ENCODE measurements at places on chromosomes 2 and 18.

DNA sequence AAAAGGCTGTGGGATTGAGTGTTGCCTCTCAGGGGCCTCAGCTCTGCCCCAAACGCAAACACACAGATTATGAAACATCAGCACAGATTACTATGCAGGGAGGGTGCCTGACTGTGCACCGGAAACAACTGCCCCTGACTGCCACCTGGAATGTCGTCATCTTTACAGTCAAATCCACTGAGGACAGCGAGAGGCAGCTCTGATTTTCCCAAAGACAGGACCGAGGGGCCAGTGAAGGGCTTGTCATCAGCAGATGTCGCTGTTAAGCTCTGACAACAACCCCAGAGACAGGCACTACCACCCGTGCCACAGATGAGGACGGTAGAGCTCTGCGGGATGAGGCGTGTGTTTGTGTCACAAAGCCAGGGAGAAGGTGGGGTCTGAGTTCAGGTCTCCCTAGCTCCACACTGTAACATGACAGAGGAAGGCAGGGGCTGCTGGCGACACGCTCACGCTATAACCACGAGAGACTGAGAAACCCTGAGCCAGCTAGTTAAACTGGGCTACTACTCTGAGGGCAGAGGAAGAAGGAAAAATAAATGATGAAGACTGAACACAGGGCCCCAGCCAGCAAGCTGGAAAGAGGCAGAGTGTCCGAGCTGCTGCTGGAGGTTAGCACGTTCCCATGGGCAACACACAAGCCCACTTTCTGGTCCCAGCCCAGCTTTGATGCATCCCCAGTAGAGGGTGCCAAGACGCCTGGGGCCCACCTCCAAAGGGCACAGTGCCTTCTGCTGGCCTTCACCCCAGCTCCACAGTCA lies 47.0 kb downstream of the PARD6G start:
- DNase-seq: no peak

DNA sequence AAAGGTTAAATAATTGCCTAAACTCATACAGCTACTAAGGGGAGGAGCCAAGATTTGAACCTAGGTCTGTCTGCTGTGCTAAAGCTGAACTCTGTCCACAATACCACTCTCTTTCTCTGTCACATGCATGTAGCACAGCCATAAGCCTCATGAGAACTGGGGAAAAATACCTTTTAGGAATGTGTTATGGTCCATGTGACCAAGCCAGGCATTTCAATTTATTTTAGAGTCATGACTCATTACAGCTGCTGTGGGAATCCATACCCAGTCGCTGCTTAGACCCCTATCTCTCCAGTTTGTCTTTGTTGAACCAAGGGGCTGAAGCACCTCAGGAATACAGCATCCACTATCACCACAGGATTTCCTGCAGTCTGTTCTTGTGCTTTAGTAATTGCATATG lies 200.0 kb upstream of the SIX3 start:
- DNase-seq: no peak

- no peak for DNase-seq
Measured at GRCh38 chr2:236240228-236240990, 23.8 kb downstream of the ASB18 start.

DNA sequence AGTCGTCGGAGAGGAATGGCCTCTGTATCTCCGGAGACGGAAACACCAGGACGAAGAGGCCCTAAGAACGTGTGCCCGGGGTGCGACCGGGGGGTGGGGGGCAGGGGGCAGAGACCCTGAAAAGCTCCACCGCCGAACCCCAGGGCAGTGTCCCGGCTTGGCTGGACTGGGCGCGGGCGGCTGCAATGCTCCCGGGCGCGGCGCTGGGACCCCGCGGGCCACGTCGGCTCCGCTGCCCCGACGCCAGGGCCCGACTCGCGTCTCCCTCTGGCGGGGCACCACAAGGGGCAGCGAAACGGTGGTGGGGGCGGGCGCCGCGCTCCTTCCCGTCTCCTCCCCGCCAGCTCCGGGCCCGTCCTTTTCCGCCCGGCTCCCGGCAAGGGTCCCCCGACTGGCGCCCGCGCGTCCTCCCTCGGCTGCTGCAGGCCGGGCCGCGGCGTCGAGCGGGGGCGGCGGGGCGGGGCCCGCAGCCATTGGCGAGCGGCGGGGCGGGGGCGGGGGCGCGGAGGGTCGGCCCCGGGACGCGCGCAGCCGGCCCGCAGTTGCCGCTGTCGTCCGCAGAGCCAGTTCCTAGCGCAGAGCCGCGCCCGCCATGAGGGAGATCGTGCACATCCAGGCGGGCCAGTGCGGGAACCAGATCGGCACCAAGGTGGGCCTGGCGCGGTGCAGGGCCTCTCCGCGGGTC lies at the start of gene TUBB6:
TSS of gene TUBB6 (plus strand) at position 541 of the 685 bp plus-strand sequence. CDS start at position 593, 52 bp downstream.
- no peak for DNase-seq

DNA sequence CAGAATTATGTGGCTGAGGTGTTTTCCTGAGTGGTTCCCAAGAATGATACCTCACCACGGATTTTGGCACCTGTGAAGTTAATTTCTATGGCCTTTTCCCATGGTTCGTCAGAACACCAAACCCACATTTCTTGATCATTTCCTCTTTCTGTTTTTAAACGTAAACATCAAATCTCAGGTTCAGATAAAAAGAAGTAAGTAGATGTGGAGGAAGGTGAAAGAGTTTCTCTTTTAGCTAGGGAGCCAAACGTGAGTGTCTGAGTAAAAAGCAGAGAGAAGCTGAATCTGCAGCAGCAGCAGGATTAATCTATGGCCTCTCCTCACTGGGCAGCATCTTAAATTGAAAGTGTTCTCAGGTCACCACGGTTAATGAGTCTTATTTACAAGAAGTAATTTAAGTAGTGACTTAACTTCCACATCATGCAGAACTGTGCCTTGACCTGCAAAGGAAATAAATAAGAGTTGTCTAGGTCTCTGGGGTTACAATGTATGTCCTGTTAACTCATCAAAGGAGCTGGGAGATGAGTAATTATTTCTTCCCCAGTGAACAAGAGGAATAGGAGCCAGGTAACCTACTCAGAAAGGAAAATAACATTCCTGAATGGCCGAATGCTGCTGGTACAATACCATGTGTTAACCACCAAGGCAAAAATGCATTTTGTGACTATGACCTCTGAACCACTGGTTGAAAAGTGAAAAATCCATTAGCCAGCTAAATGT lies 139.6 kb upstream of the NETO1 start:
- DNase-seq: no peak

GRCh38 chr2:207951734-207952470 lies 73.4 kb downstream of the PLEKHM3 start:
- DNase-seq: no peak

DNA sequence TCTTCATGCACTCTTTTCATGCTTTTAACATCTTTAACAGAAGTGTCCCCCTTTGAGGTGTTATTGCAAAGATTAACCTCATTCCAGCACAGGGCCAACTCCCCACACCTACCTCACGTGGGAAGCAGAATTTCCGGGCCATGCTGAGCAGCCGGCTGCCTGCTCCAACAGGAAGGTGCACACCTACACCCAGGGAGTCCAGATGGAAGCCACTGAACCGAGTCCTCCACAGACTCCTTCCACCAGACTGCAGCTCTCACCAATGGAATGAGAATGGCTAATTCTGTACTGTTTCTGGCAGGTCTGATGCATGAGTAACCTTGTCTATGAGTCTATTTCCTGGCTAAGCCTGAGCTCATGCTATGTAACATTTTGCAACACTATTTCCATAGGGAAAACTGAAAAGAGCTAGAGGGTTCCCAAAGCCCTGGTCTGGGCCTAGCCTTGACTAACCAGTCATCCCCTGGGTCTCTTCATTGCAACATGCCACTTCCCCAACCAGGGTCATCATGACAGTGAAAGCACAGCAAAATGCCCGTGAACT lies 11.0 kb downstream of the ERFE start:
- DNase-seq: no peak

GRCh38 chr2:38743672-38744398 lies 7.3 kb downstream of the SRSF7 start:
- no peak for DNase-seq

DNA sequence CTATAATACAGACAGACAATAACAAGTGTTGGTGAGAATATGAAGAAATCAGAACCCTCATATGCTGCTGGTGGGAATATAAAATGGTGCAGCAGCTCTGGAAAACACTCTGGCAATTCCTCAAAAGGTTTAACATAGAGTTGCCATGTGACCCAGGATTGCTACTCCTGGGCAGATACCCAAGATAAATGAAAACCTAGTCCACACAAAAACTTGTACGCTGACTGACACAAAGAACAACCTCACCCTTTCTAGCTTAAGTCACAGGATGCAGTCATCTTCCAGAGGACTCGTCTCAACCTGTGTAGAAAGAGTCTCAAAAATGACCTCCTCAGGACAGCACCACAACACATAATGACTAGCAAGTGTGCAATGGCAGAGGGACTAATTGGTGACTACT lies 71.6 kb upstream of the ACAA2 start:
- DNase-seq: no peak

GRCh38 chr2:59905731-59906130 lies 647.7 kb downstream of the BCL11A start:
- DNase-seq: no peak

GRCh38 chr2:208360259-208361076 lies 46.1 kb upstream of the PTH2R start:
- peak; percentile 9 for DNase-seq

DNA sequence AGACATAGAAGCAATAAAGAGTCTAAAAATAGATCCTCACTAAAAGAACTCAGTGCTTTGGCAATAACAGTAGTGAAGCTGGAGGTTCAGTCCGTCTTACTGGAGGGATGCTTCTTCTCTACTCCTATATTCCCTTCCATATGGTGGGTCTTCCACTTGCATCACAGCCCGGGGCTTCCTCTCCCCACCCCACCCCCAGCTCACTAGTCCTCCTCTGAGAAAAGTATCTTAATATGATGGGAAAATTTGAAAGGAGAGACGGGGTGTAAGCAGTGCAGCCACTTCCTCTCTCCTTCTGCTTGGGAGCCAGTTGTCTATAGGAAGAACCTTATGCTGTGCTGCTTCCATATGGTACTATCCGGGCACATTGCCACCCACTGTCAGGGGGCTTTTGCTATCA lies 57.2 kb upstream of the SPOPL start:
- no peak for DNase-seq

DNA sequence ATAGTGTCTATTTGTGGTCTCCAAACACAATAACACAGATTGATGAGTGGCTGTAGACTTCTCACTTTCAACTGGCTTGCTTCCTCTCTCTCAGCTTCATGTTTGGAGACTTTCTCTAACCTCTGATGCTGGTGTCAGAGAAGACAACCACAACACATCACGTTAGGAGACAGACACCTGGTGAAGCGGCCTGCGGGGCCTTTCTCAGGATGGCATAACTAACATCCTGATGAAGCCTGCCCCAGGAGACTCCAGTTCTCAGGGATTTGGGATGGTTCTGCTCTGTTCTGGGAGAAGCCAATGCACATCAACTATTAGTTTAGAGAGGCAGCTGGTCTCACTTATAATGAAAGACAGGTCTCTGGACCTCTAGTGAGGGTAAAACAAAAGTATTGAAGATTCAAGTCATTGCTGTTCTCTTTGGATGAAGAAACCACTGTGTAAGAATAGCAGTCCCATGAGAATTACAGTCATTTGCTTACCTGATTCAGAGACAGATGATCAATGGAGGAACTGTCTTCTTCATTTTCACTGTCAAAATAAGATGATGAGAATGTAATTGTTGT lies 2.0 kb downstream of the IL1A start:
- no peak for DNase-seq

DNA sequence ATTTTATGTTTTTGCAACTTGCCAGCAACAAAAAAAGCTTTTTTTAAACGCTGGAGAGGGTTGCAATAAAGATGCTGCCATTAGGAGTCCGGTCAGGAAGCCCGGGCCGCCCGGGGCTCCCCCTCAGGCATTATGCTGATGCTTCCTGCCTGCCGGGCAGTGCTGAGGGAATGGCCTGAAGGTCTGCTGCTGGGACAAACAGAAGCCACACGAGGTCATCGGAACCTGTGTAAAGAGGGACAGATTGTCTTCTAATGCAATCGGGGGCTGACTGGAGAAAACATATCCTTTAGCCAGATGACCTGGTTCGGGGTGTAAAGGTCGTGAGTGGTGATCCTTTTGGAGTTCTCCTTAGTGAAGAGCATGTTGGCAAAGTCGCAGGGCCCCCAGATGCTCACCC lies 2.3 kb downstream of the IMPA2 start:
- no peak for DNase-seq

DNA sequence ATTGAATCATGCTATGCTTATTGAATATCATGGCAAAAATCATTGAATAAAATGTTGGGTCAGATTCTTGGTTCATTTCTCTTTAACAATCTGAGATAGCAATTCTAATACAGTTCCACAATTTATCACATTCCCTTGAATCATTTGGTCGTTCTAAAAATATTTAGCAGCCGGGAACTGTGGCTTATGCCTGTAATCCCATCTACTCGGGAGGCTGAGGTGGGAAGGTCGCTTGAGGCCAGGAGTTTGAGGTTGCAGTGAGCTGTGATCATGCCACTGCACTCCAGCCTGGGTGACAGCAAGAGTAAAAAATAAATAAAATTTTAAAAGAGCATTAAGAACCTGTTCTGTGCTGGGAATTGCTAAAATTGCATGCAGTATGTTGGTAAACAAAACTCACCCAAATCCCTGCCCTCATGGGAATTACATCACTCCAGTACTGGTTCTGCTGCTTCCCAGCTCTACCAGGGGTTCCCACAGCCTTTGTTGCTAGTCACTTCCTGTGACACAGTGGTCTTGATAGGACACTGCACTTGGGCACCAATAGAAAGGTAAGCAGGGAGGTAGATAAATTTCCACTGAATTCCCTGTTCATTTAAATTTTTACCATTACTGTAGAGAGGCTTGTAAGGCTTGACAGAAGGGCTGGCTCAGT lies 200.4 kb downstream of the CTNNA2 start:
- DNase-seq: no peak

DNA sequence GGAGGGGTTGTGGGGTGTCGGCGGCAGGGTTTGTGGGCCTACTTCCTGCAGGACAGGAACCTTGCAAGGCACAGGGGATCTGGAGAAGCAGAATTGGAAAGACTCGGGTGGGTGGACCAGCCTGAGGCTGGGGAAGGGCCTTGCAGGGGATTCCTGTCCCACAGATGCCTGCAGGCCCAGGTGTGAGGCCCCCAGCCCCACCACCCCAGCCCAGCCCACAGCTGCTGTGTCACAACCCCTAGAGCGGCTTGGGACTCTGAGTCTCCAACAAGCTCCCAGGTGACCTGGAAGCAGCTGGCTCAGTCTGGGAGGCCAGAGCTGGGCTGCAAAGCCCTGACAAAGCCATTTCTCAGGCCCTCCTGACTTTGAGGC lies 93.1 kb downstream of the ZFP36L2 start:
- no peak for DNase-seq

DNA sequence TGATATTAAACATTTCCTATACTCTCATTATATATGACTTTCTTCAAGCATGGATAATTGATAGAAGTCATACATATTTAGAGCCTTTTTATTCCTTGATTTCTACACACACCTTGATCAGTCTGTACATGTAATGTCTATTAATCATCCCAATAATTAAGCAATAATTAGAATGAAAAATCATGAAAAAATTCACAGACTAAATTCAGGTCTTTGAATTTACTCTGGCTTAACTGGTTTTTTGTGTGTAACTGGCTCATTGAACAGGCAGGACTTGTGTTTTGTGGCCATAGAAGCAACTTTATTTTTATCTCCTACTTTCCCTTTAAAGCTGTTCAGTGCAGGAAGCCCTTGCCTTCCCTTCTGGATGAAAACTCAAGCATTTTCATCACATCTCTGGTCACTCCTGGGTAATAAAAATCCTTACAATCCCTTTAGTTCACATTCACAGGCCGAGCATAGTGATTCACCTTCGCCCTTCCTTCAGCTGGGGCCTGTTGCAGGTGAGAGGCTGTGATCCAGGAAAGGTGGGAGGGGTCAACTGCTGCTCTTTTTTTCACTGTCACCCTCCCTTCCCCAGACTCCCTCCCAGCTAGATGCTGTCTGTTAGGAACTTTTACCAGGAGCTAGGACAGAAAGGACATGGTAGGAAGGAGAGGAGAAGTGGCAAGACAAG lies 58.0 kb upstream of the ITSN2 start:
- DNase-seq: no peak

- no peak for DNase-seq
Measured at GRCh38 chr2:206958261-206958660, 18.9 kb downstream of the CPO start.

Measured in activated naive CD4-positive, alpha-beta T cell treated with anti-CD3 and anti-CD28 coated beads, Interleukin-2, amount 50 U/mL, for 16 hours (primary cell).